ENCODE measurements at places on chromosomes 2 and 18.

DNA sequence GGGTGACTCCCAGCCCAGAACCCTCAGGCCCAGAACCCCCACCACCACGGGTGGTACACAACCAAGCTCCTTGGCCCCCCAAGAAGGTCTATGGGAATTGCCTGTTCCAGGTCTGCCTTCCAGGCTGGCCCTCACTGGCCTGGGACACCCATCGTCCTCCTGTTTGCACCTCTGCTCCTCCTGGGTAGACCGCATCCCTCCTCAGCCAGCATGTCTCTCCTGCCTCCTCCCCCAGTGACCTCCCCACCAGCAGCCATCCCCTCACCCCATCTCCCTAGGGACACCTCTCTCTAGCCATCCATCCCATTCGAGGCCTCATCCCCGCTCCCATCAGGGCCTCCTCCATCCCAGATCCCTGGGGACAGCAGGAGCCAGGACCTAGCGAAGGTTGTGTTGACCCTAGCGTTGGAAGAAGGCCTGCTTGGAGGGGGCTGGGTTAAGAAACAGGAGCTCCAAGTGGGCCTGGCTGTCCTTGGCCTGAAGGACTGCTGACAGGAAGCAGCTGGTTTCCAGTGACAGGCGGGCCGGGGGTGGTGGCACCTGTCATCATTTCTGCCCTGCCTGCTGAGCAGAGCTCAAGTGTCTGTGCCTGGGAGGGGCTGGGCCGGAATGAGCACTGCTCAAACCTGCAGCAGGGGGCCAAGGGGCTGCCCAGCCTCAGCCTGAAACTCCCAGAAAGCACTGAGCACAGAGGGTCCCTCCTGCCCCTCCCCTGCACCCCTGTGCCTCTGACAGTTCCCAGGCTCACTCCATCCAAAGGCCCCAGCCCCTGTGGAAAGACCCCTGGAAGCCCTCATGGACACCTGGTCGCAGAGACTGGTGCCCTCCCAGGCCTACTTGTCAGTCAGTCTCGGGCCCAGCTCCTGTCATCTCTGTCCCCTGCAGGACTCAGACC is 96.0 kb upstream of the OTOS start:
- DNase-seq = no peak

DNA sequence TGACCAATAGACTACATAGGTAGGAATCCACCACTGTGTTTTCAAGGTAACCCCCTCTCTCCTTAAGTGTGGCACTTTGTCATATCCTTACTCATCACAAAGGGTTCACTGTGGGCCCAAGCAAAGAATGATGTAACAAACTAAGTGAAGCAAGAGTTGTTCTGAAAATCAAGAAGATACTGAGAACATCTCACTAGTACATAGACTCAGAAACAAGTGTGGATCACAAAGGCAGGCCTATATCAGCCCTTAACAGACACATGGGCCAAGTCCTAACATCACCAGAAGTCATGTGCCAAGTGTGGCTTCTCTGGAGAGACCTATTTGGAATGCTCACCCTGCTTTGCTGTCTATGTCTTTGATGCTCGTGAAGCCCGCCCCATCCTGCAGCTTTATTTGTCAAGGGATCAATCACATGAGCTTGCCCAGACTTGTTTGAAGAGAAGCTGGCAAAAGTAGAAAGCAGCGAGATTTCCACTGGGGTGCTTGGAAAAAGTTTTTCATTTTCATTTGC is 131.2 kb upstream of the TTC39C start:
- DNase-seq = no peak

DNA sequence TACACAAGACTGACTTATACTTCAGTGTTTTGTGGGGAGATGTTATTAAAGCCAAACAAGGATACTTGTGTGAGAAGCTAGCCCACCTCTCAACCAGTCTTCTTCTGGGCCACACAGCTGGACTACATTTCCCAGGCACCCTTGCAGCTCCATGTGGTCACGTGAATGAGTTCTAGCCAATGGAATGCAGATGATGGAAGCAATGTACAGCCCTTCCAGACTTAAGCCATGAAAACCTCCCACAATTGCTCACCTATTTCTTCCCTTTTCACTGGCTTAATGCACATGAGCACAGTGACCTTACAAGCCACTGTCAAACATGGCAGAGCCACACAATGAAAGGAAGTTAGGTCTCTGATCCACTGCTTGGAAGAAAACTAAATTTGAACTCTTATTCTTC is 20.4 kb upstream of the FEZ2 start:
- no peak for DNase-seq

- DNase-seq = no peak
Observed at GRCh38 chr18:74906184-74906583, 302.8 kb downstream of the PTGR3 start.

DNA sequence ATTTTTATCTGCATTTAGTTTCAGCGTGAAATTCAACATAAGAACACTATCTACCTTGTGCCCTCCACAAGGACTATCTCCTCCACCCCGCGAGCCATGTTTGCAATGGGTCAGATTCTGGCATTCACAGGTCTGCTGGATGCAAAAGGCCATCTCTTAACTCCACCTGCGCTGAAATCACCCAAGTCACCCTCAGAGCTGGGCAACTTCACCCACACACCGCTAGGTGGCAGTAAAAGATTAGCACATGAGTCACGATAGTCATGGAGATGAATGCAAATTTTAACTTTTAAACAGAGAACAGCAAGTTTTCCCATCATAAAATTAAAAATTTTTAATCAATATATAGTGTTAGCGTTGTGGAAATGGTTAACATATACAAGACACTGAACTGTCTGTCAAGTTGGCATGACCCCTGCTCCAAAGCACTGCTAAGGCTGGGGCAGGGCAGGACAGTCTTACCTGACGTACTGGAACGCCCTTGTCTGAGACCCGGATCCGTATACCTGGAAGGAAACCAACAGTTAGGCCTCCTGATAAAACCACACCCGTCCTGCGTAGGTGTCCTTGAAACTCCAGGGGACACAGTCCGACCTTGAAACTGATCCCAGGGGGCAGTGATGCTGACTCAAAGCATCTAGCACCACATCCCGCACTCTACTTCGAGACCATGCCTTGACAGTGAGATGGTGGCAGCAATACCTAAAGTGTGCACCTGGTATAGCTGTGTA is 89.6 kb downstream of the UXS1 start:
- DNase-seq = no peak

DNA sequence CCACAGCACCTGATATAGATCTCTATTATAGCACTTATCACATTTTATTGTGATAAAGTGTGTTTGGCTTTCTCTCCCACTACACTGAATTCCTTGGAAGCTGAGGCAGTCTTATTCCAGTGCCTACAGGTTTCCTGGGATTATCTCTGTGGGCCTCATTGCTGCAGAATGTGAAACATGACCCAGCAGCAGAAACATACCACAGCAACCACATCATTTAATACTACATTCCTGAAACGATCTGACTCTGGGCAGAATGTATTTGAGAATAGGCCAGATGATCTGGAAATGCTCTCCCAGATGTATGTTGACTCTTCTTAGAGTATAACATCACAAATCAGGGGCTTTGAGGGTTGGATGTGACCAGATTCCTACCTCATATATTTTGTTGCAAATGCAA is 323.5 kb upstream of the TANK start:
- no peak for DNase-seq

DNA sequence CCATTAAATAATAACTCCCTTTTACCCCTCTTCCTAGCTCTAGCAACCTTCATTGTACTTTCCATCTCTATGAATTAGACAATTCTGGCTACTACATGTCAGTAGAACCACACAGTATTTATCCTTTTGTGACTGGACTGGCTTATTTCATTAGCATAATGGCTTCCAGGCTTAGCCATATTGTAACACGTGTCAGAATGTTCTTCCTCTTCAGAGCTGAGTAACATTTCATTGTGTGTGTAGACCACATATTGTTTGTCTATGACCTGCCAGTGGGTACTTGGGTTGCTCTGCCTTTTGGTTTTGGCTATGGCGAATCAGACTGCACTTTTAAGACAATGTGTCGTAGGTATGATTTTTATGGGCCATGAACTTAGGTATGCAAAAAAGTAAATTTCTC is 20.9 kb downstream of the TSN start:
- DNase-seq = no peak

- no peak for DNase-seq
Observed at GRCh38 chr18:62734290-62734689, 18.9 kb downstream of the PHLPP1 start.

DNA sequence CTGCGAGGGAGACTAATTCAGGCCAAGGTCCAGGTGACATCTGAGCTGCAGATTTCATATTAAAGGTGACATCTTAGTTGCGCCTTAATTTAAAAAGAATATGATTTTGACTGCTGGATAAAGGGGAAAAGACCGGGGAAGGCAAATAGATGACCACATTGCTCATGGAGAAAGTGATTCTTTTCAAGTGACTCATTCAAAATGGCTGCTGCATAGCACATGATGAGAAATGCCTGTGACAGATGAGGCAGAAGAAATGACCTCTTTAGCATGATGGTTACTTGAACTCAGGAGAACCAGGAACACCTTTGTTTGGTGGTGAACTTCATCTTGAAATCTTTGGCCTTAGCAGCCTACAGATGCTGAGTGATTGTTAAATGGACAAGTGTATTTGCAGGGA is 385.8 kb upstream of the TRIB2 start:
- DNase-seq = no peak

GRCh38 chr2:119008108-119008507 is 66.1 kb downstream of the MARCO start:
- no peak for DNase-seq

DNA sequence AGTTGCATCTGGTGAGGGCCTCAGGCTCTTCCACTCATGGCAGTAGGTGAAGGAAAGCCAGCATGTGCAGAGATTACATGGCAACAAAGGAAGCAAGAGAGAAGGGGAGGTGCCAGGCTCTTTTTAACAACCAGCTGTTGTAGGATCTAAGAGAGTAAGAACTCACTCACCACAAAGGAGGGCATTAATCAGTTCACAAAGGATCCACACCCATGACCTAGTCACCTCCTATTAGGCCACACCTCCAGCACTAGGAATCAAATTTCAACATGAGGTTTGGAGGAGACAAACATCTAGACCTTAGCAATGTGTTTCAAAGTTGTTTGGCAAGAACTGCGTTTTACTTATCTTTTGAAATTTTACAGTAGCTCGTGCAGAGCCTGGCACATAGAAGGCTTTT is 20.5 kb upstream of the REG3A start:
- no peak for DNase-seq

DNA sequence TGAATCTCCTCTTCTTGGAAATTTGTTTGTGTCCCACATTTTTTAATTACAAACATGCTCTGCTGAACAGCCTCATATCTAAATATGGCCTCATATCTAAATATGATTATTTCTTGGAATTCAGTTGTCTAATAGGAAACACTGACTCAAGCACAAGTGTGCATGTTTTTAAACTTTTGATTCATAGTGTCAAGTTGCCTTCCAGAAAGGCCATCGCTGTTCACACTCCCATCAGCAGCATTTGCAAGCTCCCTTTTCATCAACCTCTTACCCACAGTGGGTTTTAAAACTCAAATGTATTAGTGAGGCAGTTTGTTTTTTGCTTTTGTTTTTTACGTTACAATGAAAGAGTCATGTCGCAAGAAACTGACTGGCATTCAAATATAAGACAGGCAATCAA is 65.2 kb upstream of the SMAD2 start:
- DNase-seq = no peak

- no peak for DNase-seq
Observed at GRCh38 chr2:144595279-144595678, 75.4 kb upstream of the ZEB2 start.

DNA sequence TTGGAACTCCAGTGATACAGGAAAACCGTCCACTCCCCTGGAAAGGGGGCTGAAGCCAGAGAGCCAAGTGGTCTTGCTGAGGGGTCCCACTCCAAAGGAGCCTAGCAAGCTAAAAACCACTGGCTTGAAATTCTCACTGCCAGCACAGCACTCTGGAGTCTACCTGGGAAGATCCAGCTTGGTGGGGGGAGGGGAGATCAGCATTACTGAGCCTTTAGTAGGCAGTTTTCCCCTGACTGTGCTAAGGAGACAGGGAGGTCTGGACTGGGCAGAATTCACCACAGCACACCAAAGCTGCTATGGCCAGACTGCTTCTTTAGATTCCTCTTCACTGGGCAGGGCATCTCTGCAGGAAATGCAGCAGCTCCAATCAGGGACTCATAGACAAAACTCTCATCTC is 510.7 kb upstream of the LRRTM1 start:
- no peak for DNase-seq

DNA sequence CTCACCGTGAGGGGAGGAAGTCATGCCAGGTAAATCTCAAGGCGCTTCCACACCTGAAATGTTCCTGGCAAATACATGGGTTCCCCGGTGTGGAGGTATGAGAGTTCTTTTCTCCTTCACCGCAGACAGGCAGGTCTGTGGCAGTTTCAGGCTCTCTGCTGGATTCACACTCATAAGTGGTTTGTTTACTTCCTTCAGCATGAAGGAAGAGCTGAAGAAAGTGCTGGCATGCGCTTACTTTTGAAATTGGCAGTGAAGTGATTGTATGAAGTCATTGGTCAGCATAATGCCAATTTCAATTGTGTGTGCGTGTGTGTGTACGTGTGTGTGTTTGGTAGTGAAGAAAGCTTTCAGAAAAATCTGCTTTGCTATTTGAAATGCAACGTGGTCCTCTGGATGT is 43.4 kb downstream of the RNF144A start:
- DNase-seq = no peak

DNA sequence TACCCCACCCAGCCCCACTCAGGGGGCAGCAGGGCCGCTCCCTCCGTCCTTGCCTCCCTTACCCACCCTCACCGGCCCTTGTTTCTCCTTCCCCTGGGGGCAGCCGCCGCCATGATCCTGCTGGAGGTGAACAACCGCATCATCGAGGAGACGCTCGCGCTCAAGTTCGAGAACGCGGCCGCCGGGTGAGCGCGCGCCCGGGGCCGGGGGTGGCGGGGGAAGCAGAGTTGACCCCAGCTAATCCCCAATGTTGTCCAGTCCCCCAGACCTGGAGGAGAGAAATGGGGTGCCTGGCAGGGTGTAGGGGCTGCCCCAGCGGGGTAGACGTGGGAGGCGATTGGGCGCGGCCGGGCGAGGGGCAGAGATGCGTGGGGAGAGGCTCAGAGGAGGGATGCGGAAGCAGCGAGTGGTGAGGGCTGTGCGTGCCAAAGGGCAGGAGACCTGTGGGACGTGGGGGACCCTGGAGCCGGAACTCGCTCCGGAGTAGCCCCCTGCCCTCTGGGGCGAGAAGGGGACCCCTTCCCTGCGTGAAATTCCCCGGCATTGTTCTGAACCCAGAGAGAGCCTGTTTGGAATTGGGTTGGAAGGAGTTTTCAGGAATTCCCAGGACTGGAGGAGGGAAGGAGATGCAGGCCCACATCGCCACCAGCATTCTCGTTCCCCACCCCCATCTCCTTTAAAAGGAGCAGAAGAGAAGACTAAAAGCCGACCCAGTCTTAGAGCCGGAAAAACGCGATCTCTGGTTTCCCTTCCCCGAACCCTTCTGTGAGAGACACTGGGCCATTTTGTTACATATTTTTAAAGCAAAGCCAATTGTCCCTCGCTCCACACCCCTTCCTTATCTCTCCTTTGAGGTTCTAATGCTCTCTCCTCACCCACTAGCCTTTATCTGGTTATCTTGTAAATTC is 625 bp downstream of the ARPC2 start:
- peak; percentile 32 for DNase-seq

GRCh38 chr2:8154270-8154669 is 527.6 kb upstream of the ID2 start:
- no peak for DNase-seq
